ENCODE measurements at places on chromosomes 3 and 15. TPM values are rescaled to one million over a fixed set of nuclear protein-coding genes. Genes with fewer than 3 reads are reported as not detected.

- no peak for DNase-seq
Observed at GRCh38 chr3:60364475-60364874, 886.8 kb downstream of the FHIT start.

DNA sequence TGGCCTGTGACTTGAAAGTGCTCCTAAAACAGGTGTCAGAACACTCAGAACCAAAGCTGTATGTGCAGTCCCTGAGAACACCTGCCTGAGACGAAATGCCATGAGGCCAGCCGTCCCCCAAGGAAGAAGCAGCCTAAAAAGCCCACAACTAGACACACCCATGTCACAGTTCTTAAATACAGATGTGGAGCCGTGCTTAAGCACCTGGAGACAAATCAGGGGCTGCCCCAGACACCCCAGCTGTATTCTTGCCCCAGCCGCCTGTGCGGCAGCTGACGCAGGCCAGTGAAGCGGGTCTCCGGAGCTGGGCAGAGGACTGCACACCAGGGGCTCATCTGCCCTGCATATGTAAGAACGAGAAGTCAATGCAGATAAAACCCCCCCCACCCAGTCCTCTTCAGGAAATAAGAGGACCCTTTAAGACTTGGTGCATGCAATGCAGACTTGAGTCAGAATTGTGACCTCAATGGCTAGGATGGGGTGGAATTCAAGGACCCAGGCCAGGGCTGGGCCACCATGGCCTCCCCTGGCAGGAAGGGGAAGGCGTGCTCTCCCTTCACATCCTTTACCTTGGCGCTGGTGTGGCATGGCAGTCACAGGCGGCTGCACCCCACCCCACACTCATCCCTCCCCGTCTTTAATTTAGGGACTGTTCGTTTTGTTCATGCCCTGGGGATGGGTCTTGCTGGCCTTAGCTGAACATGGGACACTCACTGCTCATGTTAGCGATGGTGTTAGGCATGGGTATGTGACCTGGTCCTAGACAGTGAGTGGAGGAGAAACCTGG lies 27.7 kb upstream of the PLXNA1 start:
- DNase-seq: no peak

- DNase-seq: no peak
Observed at GRCh38 chr3:76570436-76571057, 469.4 kb upstream of the ROBO2 start.

DNA sequence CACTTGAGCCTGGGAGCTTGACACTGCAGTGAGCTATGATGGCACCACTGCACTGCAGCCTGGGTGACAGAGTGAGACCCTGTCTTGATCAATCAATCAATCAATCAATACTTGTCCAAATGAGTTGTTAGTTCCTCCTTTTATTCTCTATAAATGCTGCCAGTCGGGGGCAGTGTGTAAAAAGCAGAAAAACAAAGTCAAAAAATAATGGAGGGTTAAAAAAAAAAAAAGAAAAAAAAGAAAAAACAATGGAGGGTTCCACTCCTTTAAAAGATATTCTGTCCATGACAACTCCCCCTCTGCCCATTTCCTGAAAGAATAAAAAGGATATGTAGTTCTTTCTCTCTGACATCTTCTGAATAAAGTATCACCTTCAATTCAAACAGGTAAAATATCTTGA lies 1068.6 kb downstream of the FHIT start:
- DNase-seq: no peak

DNA sequence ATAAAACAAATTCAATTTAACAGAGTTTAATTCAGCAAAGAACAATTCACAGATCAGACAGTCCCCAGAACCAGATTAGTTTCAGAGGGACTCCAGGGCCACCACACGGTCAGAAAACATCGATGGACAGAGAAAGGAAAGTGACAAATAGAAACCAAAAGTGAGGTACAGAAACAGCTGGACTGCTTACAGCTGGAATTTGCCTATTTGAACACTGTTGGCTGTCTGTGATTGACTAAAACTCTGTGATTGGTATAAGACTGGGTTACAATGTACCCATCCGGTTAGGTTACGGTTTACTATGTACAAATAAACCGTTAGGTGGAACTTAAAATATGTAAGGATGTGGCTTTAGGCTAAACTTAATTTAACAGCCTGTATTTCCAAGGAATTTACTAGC lies 30.3 kb downstream of the MOBP start:
- DNase-seq: no peak

GRCh38 chr15:69386284-69386683 lies 27.9 kb upstream of the KIF23 start:
- no peak for DNase-seq

ARHGAP31 gene
- 2.7 TPM for polyA plus RNA-seq

FEZF2 gene
- not detected for polyA plus RNA-seq

GRCh38 chr3:142946861-142947260 lies 16.6 kb downstream of the PAQR9 start:
- no peak for DNase-seq

ZNF620 gene
- 1.2 TPM for polyA plus RNA-seq

DNA sequence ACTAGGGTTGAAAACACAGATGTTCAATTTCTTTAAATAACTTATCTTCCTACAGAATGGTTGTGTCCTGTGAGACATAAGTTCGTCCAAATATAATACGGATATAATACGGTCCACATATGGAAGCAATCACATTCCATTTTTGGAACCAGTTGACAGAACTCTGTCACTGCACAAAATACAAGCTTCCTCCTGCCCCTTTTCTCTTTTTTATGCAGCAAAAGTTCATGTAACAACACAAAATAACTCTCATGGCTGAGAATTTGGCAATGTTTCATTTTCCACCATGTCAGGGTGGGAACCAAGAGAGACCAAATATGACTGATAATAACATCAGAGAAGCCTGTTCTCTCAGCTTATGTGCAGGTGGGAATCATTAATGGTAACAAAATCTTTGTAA lies 158.1 kb upstream of the ZNF385D start:
- no peak for DNase-seq

DNA sequence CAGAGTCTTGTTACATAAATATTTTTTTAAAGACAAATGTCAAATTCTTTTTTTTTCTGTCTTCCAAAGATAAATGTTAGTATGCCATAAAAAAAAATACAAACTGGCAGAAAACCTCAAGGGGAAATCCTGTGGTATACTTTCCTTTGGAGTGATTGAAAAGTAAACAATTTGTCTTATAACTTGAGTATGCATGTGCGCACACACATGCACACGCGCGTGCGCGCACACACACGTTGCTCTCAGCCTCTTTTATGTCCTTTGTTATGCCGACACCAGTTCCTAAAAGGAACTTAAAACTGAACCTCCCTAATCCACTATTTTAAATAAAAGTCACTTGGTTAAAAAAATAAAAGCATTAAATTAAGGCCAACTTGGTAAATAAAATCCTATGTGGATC lies 58.1 kb downstream of the TGFBR2 start:
- DNase-seq: no peak

DNA sequence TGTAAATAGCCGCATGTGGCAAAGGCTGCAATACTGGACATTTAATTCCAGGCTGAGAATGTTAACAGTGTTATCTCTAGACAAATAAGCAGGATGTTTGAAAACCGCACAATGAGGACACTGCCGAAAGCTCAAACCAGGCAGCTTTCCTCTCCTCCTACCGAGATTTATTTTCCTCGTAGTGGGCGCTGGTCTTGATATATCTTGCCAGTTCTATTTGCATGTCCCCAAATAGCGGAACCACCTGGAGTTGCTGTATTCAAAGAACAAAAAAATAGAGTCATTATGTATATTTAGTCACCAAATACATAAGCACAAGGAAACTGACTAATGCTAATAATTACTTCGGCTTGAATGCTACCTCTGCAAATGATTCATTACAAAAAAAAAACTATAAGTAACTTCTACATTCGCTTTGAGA lies 46.5 kb downstream of the CYFIP1 start:
- no peak for DNase-seq

SATB1 gene
- polyA plus RNA-seq: 27.8 TPM

DNA sequence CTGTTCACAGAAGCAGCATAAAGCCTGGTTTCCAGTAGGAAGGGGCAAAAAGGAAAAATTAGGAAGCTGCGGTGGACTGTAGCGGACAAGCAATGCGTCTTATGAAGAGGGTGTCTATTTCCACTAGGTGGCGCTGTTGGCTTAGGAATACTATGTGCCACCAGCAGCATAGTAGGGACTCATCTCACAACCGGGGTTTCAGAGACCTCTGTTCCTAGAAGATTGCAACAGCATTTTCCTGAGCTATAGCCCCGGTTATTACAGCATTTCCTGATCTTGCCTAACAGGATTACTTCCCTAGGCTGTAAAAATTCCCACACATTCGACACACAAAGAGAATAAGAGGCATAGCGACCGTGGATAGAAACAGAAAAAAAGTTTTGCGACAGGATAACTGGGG lies 683.0 kb downstream of the TBL1XR1 start:
- no peak for DNase-seq

GRCh38 chr3:14118400-14119381 lies 6.0 kb downstream of the CHCHD4 start:
- DNase-seq: no peak
